ENCODE measurements at places on chromosomes 2 and 18.

- no peak for DNase-seq
Observed at GRCh38 chr2:30269771-30270145, 38.4 kb downstream of the LBH start.

DNA sequence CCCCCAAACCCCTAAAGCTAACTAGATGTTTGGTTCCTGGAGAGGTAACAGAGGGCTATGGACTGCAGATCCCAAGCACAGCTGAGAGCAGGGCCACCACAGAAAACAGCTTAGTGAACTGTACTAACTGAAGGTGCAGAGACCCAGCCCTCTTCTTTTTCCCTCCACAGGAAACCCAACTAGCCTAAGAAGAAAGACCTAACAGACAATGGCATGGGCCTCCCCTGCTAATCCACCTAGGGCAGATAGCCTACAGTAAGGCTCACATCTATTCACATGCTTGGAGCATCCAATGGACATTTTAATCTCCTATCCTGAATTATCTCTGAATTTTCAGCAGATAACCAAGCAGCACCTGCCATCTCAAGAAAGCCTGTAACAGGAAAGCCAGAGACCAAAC is 8.8 kb upstream of the FECH start:
- DNase-seq, result no peak

- no peak for DNase-seq
Observed at GRCh38 chr2:49801898-49802450, 647.7 kb upstream of the FSHR start.

GRCh38 chr2:211494085-211494484 is 937.7 kb downstream of the CPS1 start:
- DNase-seq, result no peak

- no peak for DNase-seq
Observed at GRCh38 chr2:30276455-30276911, 45.1 kb downstream of the LBH start.

Measured in activated T-cell treated with anti-CD3 and anti-CD28 coated beads, Interleukin-2, amount 50 U/mL, for 1 hour (primary cell).